AML-193 (cell line): ENCODE measurements at places on chromosomes 4 and X.
A peak's percentile ranks its signal among the peaks of the same experiment; 100 is the strongest.

- DNase-seq, result no peak
Measured at GRCh38 chr4:10371869-10372471, 85.3 kb downstream of the ZNF518B start.

DNA sequence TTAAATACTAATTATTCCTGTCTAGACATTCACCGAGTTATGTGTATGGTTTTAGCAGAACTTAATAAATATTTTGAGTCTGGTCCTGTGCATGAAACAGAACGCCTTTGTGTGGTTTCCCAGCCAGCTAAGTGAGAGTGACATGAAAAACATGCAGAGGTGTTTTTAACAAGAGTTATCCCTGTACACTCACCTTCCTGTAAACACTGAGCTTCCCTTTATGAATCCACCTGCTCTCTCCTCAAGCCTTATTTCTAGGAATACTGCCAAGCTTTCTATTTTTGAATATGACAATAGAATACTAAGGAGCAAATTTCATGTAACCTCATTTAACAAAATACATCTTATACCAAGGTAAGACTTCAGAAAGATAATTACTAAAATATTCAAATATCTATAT lies 270.3 kb upstream of the CTSO start:
- no peak for DNase-seq

DNA sequence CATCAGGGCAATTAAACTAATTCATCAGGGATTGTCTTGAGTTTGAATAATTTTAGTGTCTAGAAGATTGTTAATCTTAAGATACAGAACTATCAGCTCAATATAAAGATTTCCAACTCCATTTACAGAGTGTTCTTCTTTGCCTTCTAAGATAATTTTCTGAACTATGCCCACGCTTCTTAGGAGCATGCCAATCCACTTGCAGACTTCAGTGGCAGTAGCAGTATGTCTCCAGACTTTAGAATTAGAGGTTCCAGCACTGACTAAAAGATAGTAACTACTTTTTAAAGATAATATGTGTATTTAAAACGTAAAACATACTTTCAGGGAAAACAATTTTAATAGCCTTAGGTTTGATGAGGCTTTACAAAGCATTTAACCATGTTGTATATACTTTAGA lies 34.2 kb upstream of the GALNT7 start:
- DNase-seq, result no peak

DNA sequence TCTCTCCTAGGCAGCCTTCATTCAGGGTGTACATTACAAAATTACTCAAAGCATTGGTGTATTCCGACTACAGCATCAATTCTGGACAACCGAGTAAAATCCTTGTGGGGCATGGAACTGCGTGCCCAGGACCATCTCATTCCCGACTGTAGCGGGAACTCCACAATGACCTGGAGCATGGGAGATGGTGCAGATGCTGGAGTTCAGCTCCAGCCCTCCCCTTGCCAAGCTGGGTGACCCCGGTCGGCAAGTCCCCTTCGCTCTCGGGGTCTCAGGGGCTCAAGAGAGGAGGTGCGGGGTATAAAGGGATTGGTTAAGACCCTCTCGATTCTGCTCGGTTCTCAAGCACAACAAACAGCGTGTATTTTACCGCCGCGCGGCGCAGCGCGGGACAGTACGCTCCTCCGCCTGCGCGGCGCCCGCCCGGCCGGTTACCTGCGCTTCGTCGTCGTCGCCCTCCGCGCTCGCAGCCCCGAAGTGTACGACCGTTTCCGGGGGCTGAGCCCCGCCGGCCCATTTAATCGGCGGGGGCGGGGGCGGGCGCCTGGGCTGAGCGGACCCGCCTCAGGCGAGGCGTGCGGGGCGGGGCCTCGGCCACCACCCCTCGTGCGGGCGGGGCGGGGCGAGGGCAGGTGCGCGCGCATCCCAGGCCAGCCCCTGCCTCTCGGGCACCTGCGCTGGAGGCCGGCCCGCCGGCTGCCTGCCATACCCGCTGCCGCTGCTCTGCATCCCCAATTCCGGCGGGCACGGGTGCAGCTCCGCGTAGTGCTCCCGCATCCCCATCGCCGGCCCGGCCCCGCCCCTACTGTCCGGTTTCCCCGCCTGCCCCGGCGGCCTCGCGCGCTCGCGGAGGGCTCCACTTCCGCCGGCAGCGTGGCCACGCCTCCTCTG lies at the start of gene G6PD:
Gene G6PD (minus strand): TSS at position 493 of the 891 bp plus-strand sequence. CDS start 691 bp downstream, outside the sequence.
- DNase-seq, result peak; percentile 53

GRCh38 chrX:22109442-22109841 lies 77.3 kb downstream of the PHEX start:
- no peak for DNase-seq

GRCh38 chrX:39611468-39611867 lies 486.3 kb downstream of the BCOR start:
- DNase-seq, result no peak

DNA sequence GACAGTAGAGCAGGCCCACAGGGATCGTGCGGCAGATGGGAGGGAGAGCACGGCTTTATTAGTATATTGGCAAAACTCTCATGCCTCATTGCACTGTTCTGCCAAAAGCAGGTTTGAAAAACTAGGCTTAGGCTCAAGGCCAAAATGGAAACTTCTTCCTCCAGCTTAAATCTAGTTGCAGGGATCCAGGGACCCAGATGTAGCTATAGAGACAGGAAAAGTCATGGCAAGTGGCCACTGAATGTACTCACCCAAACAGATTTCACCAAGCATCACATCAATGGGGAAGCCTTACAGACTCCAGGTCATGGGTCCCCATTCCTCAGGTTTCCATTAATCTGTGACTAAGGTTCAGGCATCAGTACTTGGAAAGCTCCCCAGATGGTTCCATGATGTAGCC lies 149.2 kb downstream of the STK32B start:
- DNase-seq, result no peak

DNA sequence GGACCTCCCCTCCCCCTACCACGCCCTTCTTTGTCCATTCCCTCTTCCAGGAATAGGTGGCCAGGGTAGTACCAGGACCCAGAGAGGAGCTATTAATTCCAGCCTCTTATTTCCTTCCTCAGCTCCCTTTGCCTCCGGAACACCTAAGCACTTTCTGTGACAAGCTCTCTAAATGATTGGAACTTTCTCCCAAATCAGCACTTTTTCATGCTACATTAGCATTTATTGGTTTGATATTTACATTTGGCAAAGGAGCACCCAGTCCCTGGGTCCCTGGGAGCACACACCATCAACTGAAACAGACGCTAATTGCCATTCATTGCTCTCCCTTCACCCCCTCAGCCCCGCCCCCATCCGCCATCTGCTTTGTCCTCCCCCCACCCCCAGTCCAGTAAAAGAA lies 182.0 kb upstream of the BCOR start:
- DNase-seq, result no peak

GRCh38 chrX:110145311-110145710 lies 142.4 kb downstream of the TMEM164 start:
- DNase-seq, result no peak

DNA sequence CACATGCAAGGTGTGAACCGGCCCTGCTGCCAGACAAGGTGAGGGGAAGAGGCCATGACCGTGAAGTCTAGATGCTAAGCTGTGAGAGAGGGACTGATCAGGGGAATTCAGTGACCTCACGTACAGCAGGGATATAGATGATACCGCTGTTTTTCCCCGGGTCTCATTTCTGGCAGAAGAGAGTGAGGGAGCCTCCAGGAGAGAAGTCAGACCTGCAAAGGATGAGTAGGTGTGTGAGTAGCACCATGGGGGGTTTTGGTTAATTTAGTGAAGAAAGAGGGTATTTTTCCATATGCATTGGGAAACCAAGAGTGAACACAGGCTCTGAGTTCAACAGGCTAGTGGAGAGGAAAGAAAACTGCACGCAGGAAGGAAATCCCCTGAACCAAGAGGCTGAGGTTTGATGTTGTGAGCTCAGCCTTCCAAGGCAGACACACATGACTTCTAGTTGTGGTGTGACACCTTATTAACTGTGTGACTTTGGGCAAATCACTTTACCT lies 127.6 kb upstream of the GATB start:
- no peak for DNase-seq

GRCh38 chr4:53616219-53616618 lies 24.9 kb upstream of the LNX1 start:
- DNase-seq, result no peak

- no peak for DNase-seq
Measured at GRCh38 chrX:100491174-100491573, 81.1 kb upstream of the PCDH19 start.

DNA sequence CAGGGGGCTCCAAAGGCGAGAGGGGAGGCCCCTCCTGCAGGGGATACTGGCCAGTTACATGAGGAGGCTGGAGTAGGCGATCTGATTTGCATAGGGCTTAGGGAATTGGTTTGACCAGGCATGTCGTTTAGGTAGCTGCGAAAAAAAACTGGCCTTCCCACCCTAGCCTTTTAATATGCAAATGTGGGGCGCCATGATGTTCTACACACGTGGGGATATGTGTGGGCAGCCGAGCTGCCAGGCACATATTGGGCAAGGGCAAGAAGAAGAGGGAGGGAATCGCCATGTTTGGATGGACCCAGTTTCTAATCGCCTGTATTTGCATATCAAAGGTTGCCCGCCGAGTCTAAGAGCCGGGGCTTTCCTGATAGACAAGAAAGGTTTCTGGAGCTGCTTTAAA lies 121.3 kb downstream of the PRKX start:
- no peak for DNase-seq

DNA sequence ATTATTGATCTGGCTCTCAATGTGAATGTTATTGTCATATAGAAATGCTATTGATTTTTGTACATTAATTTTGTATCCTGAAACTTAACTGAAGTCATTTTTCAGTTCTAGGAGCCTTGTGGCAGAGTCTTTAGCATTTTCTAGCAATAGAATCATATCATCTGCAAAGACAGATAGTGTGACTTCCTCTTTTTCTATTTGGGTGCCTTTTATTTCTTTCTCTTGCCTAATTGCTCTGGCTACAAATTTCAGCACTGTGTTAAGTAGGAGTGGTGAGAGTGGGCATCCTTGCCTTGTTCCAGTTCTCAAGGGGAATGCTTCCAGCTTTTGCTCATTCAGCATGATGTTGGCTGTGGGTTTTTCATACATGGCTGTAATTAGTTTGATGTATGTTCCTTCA lies 102.7 kb downstream of the SH3BGRL start:
- peak; percentile 17 for DNase-seq

DNA sequence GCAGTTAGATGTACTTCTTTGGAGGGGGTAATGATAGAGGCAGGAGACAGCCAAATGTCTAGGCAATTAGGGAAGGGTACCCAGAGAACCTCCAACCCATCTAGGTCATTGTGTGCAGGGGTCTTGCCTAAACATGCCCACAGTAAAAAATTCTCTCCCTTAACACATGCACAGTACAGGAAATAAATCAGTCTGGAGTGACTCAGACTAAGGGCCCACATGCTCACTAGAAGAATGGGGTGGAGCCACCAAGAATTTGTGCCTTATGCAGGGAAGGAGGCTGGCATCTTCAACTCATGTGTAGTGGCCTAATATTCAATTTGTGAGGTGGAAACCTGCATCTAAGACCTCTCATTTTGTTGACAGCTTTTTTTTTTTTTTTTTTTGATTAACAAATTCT lies 945.3 kb upstream of the GRIA3 start:
- DNase-seq, result no peak

DNA sequence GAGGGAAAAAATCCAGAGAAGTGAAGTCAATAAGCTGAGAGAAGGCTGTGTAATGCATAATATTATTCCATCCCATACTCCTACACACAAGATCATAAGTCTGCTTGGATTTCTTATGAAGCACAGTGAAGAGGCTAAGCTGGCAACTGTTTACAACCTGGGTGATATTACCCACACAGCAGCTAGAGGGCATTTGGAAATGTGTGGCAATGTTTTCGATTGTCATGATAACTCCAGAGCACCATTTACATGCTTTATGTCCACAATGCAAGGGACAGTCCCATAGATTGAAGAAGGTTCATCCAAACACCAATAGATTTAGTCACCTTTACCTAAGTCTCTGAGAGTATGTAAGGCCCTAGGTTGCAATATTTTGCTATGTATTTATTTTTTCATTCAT lies 412.2 kb downstream of the PPP3CA start:
- peak; percentile 27 for DNase-seq

DNA sequence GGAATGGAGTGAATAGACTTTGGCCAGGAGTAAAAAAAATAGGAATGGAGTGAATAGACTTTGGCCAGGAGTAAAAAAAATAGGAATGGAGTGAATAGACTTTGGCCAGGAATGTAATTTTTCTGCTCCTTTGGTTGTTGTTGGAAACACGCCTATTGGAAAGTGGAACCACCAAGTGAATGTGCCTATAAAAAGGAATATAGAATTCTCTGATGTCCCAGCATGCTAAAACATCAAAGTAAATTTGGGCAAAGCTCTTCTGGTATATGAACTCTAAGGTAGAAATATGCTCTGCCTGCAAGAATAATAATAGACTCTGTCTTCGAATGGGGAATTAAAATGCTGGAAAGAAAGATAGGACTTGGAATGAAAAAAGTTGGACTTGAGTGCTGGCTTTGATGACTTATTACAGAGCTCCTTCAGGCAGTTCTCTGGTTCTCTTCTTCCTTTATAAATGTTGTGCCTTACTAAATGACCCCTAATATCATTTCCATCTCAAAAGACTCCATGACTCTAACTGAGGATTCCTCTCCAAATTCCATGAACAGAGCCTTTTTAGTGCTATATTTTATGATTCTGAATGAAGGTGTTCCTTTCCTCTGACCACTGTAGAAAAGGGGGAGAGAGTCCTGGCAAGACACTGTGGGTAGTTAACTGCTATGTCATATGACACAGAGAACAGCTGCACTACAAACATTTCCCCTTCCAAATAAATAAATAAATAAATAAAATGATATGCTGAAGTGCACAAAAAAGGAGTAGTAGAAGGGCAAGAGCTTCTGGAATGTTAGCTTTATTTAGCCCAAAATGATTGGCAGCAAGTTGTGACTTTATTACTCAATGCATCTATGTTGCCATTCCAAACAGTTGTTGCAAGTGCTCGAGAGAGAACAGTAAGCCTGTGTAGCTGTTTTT lies 13.5 kb upstream of the GBA3 start:
- DNase-seq, result no peak

GRCh38 chrX:45191383-45191782 lies 9.3 kb downstream of the DIPK2B start:
- DNase-seq, result peak; percentile 33

- no peak for DNase-seq
Measured at GRCh38 chr4:185357211-185357610, 38.5 kb downstream of the LRP2BP start.

- DNase-seq, result no peak
Measured at GRCh38 chr4:186698028-186698427, 25.6 kb downstream of the FAT1 start.

DNA sequence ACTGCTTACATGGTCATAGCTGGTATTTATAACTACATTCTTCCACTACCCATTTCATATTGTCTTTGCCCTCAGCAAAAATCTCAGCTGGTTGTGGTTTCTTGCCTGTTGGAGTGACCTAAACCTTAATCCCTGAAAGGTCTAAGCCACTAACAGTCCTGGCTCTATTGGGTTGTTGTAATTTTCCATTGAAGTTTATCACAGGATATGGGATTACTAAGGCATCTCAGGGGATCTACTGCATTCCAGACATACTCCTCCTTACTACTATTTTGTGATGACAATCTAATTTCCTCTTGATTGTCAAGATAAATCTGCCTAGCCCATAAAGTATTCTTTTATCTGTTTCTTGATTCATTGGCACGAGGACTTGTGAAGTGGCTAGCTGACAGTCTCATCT lies 6.2 kb upstream of the OSTC start:
- DNase-seq, result no peak
